Activated CD4-positive, CD25-positive, alpha-beta regulatory T cell treated with anti-CD3 and anti-CD28 coated beads, Interleukin-2, amount 50 U/mL, for 72 hours (primary cell): ENCODE measurements at places on chromosomes 6 and 20.

- DNase-seq: no peak
Observed at GRCh38 chr20:35444226-35444625, 6.2 kb upstream of the GDF5 start.

DNA sequence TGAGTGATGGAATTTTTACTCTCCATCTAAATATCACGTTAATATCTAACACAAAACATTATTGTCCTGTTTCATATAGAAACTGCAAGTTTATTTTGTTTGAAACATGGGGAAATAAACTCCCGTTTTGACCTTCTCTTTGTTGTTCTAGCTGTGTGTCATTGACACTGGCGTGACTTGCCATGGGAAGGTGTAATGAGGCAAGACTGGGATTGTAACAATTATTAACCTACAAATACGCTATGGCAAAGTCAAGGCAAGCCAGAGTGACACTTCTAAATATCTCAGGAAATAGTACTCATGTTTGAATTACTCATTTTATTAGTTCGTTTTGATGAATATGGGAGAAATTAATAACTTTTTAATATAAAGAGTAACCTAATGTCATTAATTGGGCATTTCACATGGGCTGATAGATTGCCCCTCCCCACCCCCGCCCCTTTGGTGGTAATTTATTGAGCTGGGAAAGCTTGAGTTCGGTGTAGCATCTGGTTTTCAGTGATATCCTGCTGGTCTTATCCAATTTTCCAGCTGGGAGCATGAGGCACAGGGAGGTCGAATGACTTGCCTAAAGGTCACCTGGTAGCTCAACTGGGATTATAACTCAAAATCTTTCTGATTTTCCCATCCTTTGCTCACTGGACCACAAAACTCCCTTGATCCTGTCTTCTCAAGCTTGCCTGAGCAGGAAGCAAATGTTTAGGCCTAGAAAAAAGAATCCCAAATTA is 380.6 kb upstream of the JAG1 start:
- DNase-seq: no peak

- peak; percentile 58 for DNase-seq
Observed at GRCh38 chr6:135162678-135163439, 18.2 kb upstream of the MYB start.

DNA sequence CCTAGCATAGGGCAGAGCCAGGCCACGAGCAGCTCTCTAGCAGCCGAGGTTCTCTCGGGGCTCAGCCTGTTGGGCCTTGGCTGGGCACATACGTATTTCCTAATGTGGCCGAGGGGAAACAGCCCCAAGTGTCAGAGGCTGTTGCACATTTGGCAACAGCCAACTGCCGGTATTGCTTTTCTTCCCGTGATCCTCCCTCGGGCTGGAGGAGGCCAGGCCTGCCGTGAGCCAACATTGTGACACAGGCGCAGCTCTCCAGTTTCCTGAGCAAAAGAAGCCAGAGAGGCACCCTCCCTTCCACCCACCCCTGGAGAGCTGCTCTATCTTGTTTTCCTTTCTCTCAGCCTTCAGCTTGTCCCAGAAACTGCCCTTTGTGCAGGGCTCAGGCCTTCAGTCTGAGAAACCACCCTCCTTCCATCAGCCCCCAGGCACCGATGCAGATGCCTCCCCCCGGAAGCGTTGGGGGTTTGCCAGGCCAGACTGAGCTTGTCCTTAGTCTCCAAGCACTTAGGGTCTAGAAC is 5.1 kb upstream of the BPI start:
- no peak for DNase-seq

GRCh38 chr6:72182337-72183246 is 296.2 kb downstream of the RIMS1 start:
- DNase-seq: no peak

DNA sequence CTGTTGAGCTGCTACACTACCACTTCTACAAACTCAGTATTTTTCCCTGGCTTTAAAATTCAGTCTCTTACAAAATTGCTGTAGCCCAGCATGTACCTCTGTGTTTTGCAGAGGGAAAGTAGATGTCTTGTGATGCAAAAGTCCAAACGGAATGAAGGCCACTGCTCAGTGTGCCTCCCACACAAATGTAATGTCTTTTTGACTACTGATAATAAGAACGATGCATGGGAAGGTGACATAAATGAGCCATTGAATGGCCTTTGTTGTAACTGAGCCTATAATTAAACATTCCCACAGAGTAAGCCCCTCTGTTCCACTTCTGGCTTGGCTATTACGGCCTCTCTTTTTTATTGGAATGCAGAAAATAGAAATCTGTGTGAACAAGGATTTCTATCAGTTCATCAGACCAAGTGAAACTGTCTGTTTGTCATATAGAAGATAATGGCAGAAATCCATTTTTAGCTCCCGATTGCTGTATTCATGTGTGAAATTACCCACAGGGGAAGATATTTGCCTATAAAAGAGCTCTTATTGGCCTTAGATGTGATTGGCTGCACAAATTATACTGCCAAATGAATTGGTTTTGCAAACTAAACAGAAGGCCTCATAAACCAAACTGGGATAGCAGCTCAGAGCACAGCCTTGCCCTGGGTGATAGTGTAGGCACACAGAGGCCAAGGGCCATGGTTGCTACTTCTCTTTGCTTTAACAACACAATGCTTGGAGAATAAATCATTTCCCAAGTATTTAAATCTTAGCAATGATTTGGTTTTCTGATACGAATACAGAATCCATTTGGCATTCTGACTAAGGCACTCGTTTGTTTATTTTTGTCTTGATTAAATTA is 241.5 kb upstream of the PLN start:
- DNase-seq: no peak

DNA sequence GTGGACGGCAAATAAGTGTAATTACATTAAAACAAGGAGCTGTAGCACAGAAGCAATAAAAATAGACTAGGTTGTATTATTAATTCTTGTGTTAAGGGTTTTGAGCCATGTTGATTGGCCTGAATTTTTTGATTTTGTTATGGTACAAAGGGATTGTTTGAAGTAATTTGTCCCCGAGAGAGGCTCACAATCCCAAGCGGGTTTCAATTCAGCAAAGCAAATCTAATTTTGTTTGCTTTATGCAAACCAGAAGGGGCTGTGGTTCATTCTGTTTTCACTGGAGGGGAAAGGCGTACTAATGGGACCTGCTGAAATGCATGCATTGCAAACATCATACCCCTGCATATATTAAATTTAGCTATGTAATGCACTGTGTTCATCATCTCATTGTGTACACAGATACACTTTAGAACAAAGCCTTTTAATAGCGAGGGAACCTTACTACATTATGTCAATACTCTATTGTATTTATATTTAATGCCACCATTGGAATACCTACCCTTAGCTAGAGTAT is 379.5 kb upstream of the POU3F2 start:
- DNase-seq: no peak

DNA sequence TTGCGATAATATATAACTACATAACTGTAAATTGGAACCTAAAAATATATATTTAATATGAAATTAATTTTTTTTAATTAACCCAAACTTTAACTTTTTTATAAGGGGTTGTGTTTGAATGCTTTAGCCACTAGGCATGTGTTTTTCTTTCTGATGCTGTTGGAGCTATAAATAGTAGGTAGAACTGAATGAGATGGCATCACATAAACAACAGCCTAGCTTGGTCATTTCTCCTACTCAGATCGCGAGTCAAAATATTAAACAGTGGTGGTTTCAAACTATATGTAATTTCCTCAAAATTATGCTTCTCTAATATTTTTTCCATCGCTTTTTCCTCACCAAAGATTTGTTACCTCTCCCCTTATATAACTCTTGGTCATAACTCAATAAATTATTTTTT is 243.2 kb downstream of the ARID1B start:
- no peak for DNase-seq

- no peak for DNase-seq
Observed at GRCh38 chr6:162140251-162140852, 587.2 kb downstream of the PRKN start.
